Small intestine (tissue), 16 donors: ENCODE measurements at places on chromosomes 5 and 9. TPM values are rescaled to one million over a fixed set of nuclear protein-coding genes. Genes with fewer than 3 reads are reported as not detected.

GRCh38 chr9:124006448-124007361, 4.9 kb upstream of the LHX2 start:
- no peak overlapping the region for H3K4me3 ChIP-seq
- no peak overlapping the region for H3K27ac ChIP-seq
- DNase-seq: peak; percentile 22
- no peaks in the 10 kb centered on the region for H3K4me1 ChIP-seq
- H3K27me3 ChIP-seq: peaks cover 16% of the 10 kb centered on the region

DNA sequence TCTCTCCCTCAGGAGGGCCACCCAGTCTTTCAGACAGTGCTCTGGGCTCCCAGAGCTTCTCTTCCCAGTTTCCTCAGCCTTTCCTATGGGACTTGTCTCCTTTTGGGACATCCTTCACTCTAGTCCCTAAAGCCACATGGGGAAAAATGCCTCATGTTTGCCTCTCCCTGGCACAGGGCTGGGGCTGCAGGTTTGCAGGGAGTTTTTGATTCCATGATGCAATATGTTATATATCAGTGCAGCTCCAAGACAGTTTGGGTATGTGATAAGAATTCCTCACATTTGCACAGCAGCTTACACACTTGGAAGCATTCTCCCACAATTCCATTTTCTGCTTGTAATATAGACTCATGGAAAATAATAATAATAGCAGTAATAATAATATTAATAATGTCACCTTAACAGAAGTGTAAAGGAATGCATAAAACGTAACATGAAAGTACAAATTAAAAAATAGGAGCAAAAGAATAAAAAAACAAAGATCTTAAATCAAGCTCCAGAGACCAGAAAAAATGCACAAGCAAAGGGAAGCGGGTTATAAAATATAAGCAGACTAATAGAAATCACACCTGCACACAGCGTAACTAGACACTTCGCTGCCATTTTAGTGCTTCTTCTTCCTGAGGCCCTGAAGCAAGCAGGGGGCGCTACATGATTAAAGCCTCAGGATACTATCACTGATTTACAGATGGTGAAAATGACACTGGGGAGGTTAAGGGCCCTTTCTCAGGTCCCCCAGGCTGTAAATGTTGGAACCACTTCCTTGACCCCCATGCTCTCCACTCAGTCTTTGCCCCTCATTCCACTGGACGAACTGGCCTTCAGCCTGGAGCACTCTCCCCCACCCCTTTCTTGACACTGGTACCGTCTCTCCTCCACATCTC, 70.0 kb upstream of the IL17B start:
- H3K36me3 ChIP-seq: no peaks in the 10 kb centered on the region
- H3K4me1 ChIP-seq: peaks cover 64% of the 10 kb centered on the region
- H3K27ac ChIP-seq: no peak overlapping the region
- H3K4me3 ChIP-seq: no peak overlapping the region

- H3K27me3 ChIP-seq: peaks cover 14% of the 10 kb centered on the region
- no peaks in the 10 kb centered on the region for H3K4me1 ChIP-seq
- DNase-seq: peak; percentile 79
- no peaks in the 10 kb centered on the region for H3K36me3 ChIP-seq
Measured at GRCh38 chr5:181190711-181191525, 14.1 kb downstream of the TRIM7 start.

DNA sequence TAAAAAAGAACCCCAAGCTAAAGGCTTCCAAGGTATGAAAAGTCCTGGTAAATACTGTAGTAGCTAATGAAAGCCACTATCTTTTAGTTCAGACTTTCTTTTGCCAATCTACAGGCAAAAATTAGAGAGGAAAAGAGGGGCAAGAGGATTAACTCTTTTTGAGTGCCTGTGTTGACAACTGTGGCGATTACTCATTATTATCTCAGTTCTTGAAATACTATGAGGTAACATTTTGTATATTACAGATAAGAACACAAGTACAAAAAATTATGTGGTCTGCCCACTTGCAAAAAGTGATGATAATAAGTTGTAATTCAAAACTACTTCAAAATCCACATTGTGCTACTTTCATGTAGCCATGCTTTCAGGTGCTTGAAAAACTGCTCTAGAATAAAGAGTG, 144.0 kb downstream of the DTWD2 start:
- no peak overlapping the region for H3K27ac ChIP-seq
- H3K4me3 ChIP-seq: no peak overlapping the region
- no peaks in the 10 kb centered on the region for H3K36me3 ChIP-seq
- H3K27me3 ChIP-seq: no peaks in the 10 kb centered on the region
- DNase-seq: no peak

- DNase-seq: no peak
- H3K27ac ChIP-seq: no peak overlapping the region
- H3K4me3 ChIP-seq: no peak overlapping the region
- H3K27me3 ChIP-seq: no peaks in the 10 kb centered on the region
Measured at GRCh38 chr5:7014611-7015010, 301.4 kb downstream of the TENT4A start.

DNA sequence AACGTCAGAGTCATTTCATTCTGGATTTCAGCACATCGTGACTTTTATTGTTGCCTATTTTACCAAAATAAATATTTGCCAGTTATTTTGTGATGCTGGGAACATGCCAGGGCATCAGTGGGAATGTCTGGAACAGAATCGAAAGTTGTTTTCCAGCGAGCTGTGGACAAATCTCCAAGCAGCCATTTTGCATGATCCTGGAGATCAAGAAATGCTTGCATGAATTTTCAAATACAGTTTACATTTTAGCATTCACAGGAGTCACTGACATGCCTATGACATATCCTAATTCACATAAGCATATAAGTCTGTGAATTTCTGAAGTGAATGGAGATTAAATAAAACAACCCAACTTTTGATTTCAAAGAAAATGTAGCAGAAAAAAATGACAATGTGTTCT, 119.4 kb downstream of the VCAN start:
- H3K4me1 ChIP-seq: no peaks in the 10 kb centered on the region
- no peak overlapping the region for H3K27ac ChIP-seq
- H3K27me3 ChIP-seq: no peaks in the 10 kb centered on the region

The ABCA1 gene
- 3.2 TPM for polyA plus RNA-seq

The KIF4B gene
- not detected for polyA plus RNA-seq

The PCDHB8 gene
- not detected for polyA plus RNA-seq

The PCDHB3 gene
- polyA plus RNA-seq: not detected

The ADRA1B gene
- polyA plus RNA-seq: 0.25 TPM

The OR1Q1 gene
- polyA plus RNA-seq: not detected

The CTSV gene
- polyA plus RNA-seq: 1.1 TPM
